ENCODE measurements at places on chromosomes 6 and 20.

DNA sequence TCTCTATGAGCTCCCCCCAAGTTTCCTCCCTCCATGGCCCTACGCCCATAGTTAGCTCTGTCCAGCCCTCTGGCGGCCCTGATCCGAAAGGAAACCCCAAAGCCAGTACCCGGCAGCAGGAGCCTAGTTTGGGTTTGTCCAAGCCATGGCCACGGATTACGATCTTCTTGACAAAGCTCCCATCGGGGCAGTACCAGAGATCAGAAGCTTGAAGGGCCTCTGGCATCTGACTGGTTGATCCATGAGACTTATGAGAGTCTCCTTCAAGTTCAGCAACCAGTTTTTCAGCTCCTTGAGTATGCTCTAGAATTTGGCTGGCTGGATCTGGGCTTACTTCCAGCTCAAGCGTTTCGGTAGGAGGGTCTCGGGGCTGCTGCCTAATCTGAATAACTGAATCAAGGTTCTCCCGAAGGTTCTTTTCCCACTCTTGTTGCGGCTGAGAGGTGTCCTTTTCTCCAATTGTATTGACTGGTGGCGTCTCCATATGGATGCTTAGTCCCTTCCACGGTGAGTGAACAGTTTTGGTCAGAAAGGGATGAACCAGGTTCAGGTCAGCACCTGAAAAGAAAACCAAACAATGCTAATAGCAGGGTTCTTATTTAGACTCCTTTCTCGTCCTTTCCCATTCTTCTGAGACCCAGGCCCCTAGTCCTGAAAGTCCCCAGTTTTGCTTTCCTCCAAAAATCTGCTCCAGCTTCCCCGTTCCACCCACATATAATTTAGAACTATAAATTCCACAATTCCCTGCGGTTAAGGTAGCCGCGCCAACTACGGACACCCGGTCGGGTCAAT lies 595 bp downstream of the FKBPL start:
- DNase-seq = no peak

- no peak for DNase-seq
These were observed 12.0 kb downstream of the ZFP64 start for GRCh38 chr20:52179331-52180179.

- no peak for DNase-seq
These were observed 22.0 kb upstream of the SRC start for GRCh38 chr20:37323985-37324384.

- no peak for DNase-seq
These were observed 196.2 kb downstream of the SAMD5 start for GRCh38 chr6:147704691-147705090.

DNA sequence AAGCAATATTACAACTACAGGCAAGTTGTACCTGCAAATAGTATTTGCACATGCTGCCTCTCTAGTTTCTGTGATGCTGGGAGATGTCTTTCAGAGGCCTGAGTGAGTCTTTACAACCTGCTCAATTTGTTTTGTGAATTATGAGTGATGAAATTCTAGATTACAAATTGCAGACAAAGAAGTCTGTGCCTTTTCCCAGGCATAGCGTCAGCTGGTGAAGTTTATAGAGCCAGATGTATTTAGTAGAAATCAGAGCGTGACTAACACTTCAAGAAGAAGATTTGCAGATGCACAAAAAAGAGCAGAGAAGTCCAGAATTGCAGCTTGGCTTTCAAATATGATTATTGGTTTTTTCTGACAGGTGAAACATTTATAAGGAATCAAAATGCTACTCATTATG lies 289.9 kb downstream of the PLCB1 start:
- DNase-seq = no peak

- no peak for DNase-seq
These were observed 562.3 kb upstream of the BTBD3 start for GRCh38 chr20:11355345-11355744.

DNA sequence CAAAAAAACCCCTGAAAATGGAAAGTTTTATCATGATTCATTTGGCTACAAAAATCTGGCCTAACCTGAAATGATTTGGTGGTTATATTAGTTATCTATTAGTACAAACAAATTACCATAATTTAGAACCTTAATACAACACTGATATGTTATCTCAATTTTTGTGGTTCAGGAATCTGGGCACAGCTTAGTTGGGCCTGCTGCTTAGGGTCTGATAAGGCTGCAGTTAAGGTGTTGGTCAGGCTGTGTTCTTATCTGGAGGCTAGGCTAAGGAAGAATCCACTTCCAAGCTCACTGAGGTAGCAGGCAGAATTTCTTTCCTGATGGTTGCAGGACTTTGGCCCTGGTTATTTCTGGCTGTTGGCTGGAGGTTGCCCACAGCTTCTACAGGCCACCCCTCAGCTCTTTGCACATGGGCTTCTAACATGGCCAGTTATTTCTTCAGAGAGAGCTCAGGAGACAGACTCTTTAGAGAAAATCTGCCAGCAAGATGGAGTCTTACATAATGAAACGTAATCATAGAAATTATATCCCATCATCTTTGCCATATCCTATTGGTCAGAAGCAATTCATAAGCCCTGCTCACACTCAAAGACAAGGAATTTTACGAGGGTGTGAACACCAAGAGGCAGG lies 11.4 kb downstream of the TRIM38 start:
- no peak for DNase-seq

DNA sequence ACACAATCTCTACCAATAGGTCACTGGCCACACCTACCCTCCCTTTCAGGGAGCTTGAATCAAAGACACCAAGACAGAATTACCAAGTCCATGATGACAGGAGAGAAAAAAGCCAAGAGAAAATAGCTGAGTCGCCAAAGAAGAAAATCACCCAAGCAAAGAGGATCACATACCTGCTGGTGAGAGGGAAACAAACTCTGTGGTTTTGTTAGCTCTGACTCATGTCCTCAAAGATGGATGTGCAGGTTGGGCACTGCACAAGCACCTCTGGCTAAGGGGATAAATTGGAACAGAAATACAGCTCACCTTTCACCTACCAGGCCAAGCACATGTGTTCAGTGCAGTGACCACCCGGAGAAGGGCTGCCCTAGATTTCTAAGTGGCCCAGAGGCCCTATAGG lies 114.8 kb downstream of the TFAP2A start:
- DNase-seq = no peak

DNA sequence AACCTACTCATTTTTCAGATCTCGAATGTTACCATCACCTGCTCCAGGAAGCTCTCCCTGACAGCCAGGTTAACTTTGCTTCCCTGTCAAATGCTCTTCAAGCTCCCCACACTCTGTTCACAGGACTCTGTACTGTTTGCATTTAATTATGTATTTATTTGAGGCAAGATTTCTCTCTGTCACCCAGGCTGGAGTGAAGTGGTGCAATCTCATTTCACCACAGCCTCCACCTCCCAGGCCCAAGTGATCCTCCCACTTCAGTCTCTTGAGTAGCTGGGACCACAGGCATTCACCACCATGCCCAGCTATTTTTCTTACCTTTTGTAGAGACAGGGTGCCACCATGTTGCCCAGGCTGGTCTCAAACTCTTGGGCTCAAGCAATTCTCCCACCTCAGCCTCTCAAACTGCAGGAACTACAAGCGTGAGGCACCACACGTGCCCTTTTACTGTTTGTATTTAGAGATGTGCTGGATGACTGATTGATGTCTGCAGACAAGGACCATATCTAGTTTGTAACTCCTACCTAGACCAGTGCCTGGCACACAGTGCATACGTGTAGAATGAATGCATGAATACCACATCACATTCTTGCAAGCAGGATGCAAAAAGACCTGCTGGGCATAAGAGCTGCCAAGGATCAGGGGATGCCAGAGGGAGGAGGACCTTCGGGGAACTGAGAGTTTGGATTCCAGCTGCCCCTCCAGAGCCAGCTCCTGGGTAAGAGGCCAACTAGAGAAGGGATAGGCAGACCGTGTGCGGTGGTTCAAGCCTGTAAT lies 15.6 kb upstream of the CBFA2T2 start:
- no peak for DNase-seq

- no peak for DNase-seq
These were observed 753.3 kb upstream of the MARCKS start for GRCh38 chr6:113103634-113104361.

- no peak for DNase-seq
These were observed 508.9 kb upstream of the NOX3 start for GRCh38 chr6:155964544-155964943.

- DNase-seq = no peak
These were observed 27.0 kb upstream of the ADGRF5 start for GRCh38 chr6:46948699-46949098.

GRCh38 chr6:167497428-167498056 lies 172.7 kb downstream of the TTLL2 start:
- DNase-seq = no peak

- no peak for DNase-seq
These were observed 10.5 kb downstream of the TMEM239 start for GRCh38 chr20:2826655-2827054.

DNA sequence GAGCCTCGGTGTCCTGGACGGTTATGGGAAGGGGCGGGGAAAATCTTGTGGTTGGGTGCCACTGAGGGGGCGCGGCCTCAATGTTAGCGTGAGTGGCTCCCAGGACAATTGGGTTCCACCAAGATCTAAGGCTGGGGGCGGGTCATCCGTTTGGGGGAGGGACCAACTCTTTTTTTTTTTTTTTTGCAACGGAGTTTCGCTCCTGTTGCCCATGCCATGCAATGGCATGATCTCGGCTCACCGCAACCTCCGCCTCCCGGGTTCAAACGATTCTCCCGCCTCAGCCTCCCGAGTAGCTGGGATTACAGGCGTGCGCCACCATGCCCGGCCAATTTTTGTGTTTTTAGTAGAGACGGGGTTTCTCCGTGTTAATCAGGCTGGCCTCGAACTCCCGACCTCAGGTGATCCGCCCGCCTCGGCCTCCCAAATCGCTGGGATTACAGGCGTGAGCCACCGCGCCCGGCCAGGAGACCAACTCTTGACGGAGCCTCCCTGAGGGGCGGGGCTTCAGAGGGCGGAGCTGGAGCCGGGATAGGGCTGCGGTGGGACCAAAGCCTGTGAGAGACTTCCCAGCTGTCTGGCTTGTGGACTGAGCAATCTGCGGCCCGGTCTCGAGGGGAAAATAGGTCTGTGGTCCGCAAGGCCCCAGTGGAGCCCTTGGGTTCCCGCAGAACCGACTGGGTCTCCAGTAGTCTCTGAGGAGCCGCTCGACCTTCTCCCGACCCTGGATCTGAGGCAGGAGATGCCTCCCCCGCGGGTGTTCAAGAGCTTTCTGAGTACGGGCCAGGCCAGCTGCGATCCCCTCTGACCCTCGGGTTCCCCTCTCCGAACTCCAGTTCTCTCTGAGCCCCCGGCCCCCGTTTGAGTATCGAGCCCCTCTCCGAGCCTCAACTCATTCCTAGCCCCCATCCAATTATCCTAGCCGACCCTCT lies 1.1 kb downstream of the SPAG4 start:
- no peak for DNase-seq

GRCh38 chr20:39619271-39619785 lies 657.2 kb downstream of the DHX35 start:
- no peak for DNase-seq

- DNase-seq = no peak
These were observed 183.6 kb upstream of the PRDM1 start for GRCh38 chr6:105902401-105903031.

DNA sequence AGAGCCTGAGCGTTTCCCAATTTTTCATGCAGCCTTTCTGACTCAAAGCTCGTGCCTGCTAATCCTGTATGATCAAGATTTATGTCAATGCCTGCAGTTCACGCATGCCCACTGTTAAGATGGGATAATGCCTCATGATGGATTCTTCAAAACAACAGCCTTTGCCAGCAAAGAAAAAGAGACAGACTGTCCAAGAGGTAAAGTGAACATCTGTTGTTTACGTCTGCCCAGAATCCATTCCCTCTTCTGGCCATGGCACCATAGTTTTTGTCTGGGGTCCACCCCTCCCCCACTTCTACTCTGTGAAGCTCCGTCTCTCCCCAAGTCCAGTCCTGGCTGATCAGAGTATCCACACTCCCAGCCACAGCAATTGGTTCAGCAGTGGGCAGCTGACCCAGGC lies 91.9 kb upstream of the EYA2 start:
- DNase-seq = no peak

GRCh38 chr6:23218751-23219150 lies 649.4 kb downstream of the HDGFL1 start:
- no peak for DNase-seq

GRCh38 chr6:41735427-41736185 lies at the start of gene TFEB:
Gene TFEB, minus strand, starts transcription at chr6:41735608. Its CDS starts 44,395 bp downstream, at chr6:41691213.
- DNase-seq = no peak

- no peak for DNase-seq
These were observed 30.8 kb downstream of the AGPAT4 start for GRCh38 chr6:161242779-161243693.

GRCh38 chr6:18293076-18293904 lies 29.0 kb upstream of the DEK start:
- DNase-seq = no peak

- DNase-seq = no peak
These were observed 8.8 kb upstream of the MUC21 start for GRCh38 chr6:30974490-30975252.

GRCh38 chr6:136969930-136970329 lies 47.8 kb downstream of the SLC35D3 start:
- no peak for DNase-seq

DNA sequence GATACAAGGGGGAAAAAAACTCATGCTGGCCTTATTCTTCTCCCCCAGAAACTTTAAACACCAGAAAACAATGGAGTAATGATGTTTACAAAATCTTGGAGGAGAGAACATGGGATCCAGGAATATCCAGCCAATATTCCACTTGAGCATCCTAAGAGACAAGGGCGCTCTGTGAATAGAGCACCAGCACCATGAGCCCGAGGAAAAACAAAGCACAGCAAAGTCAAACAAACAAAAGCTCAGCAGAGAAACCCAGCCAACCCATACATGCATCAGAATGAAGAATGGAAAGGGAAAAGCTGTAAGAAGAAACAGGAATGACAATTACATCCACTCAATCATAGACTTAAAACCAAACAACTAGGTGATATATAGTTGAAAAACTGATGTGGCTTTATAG lies 4.6 kb upstream of the NAA20 start:
- no peak for DNase-seq

GRCh38 chr6:91865889-91866288 lies 1279.0 kb upstream of the MAP3K7 start:
- DNase-seq = no peak

GRCh38 chr6:6411115-6411514 lies 90.7 kb upstream of the F13A1 start:
- DNase-seq = no peak

- DNase-seq = no peak
These were observed 64.0 kb downstream of the RSPO3 start for GRCh38 chr6:127182501-127182900.

- DNase-seq = no peak
These were observed 121.2 kb downstream of the INSM1 start for GRCh38 chr20:20489054-20489453.

Data from NCI-H2081 treated with DMSO at 0.1 percent for 48 hours (cell line).